ENCODE measurements at places on chromosomes 6 and 20.

- no peak for DNase-seq
Observed at GRCh38 chr6:142271476-142271875, 30.3 kb upstream of the ADGRG6 start.

DNA sequence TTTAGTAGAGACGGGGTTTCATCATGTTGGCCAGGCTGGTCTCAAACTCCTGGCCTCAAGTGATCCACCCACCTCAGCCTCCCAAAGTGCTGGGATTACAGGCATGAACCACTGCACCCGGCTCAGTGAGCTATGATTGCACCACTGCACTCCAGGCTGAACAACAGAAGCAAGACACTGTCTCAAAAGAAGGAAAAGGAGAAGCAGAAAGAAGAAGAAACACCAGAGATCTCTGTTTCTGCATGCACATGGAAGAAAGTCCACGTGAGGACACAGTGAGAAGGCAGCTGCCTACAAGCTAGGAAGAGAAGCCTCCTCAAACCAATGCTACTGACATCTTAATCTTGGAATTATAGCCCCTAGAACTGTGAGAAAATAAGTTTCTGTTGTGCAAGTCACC lies 16.0 kb downstream of the ECT2L start:
- no peak for DNase-seq

DNA sequence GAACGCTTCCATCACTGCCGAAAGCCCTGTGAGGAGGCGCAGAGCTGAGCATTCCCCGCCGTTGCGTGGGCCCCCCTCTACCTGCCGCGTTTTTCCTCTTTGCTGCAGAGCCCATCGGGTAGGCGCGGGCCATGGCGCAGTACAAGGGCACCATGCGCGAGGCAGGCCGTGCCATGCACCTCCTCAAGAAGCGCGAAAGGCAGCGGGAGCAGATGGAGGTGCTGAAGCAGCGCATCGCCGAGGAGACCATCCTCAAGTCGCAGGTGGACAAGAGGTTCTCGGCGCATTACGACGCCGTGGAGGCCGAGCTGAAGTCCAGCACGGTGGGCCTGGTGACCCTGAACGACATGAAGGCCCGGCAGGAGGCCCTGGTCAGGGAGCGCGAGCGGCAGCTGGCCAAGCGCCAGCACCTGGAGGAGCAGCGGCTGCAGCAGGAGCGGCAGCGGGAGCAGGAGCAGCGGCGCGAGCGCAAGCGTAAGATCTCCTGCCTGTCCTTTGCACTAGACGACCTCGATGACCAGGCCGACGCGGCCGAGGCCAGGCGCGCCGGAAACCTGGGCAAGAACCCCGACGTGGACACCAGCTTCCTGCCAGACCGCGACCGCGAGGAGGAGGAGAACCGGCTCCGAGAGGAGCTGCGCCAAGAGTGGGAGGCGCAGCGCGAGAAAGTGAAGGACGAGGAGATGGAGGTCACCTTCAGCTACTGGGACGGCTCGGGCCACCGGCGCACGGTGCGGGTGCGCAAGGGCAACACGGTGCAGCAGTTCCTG lies 693 bp downstream of the FAM50B start:
- DNase-seq, result no peak

DNA sequence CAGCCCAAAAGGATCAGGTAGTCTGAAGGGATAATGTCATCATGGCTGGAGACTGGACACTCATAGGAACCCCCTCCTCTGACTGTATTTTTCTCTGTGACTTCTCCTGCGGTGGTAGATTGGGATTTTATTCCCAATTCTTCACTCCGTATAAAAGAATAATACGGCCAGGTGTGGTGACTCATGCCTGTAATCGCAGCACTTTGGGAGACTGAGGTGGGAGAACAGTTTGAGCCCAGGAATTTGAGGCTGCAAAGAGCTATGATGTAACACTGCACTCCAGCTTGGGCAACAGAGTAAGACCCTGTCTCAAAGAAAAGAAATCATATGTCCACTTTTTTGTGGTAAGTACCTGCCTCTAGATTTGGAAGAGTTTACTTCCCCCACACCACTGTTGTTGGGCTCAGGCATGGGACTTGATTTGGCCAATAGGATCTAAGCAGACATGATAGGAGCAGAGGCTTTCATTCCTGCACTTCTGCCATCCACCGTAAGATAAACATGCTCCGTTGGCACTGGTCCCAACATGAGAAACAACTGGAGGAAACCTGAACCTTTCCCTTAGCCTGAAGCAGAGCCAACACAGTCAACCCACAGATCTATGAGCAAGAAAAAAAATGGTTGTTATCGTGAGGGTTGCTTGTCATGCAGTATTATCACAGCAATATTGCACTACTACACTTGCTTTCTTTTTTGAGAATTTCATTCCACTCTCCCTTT lies 82.0 kb downstream of the JPH2 start:
- DNase-seq, result no peak

- no peak for DNase-seq
Observed at GRCh38 chr6:168155193-168155592, 76.2 kb upstream of the FRMD1 start.

- no peak for DNase-seq
Observed at GRCh38 chr6:123169774-123170095, 173.7 kb downstream of the CLVS2 start.

- DNase-seq, result peak; percentile 89
Observed at GRCh38 chr6:108114841-108115597, 40.5 kb upstream of the OSTM1 start.

- DNase-seq, result no peak
Observed at GRCh38 chr20:10771435-10772140, 97.8 kb upstream of the JAG1 start.

- DNase-seq, result no peak
Observed at GRCh38 chr6:76004202-76004601, 68.3 kb downstream of the IMPG1 start.

DNA sequence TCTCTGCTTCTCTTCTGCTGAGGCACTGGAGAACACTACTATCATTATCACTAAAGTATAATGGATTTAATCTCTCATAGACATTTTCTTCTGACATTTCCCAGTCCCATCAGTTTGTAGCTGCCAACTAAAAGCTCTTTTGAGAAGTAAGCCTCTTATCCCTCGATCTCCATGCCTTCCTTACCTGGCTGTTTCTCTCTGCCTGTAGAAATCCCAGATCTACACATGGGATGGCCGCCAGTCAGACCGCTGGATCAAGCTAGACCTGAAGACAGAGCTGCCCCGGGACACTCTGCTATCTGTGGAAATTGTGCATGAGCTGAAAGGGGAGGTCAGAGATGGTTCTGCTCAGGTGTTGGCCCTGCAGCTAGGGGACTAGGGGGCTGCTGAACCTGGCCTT lies 25.4 kb downstream of the CCDC167 start:
- DNase-seq, result no peak

GRCh38 chr6:122730334-122730733 lies 49.2 kb upstream of the FABP7 start:
- no peak for DNase-seq

DNA sequence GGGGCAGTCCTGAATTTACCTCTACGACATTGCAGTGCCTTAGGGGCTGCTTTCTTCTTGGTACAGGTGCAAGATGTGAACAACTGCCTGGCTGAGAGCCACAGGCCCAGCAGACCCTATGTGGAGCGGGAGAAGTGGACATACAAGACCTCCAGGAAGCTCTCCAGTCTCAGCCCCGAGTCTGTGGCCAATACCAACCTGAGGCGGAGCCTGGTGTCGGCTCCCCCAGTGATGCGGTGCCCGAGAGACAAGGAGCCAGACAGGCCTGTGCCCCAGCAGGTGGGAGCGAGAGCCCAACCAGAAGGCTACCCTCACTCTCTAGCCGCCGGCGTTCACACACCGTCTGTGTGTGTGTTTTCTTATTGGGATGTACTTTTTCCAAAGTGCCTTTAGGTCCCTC lies 59.6 kb downstream of the EFCAB8 start:
- no peak for DNase-seq

GRCh38 chr20:62918147-62918546 lies 8.2 kb downstream of the DIDO1 start:
- DNase-seq, result no peak

DNA sequence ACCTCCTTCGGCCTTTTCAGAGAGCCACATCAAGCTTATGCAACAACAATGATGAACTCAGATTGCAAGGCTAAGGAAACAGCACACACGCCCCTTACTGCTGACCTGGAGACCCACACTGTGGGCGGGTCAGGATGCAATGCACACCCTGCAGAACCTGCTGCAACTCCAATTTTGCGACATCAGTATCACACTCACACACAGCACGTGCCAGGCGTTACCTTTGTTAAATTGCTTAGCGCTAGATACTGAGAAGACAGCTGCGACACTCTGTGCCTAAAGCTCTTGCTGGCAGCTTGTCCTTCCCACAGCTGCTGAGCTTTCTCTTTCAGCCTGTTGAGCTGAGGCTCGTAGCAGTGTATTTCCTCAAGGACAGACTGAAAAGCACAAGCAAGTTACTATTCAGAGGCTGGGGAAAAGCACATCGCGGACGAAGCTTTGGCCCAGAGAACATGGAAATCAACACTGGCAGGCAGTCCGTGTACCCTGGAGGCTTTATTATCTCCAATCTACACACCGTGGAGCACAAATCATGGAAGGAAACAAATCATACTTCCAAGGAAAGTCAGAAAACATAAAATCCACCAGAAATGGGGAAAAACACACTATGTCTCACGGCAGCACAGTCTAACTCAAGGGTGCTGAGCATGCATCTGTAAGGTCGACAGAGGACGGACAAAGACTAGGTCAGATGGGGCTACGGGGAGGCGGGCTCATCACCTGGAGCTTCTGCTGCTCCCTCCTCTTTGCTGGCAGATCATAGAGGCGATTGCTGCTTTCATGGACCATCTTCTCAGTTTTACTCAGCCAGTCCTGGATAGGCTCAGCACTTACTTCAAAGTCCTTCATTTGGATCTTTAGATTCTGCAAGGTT lies 268.2 kb downstream of the SYNE1 start:
- DNase-seq, result peak; percentile 55

- DNase-seq, result peak; percentile 89
Observed at GRCh38 chr20:2742934-2743559, 50.5 kb downstream of the EBF4 start.

GRCh38 chr20:6857927-6858326 lies 90.4 kb downstream of the BMP2 start:
- no peak for DNase-seq

GRCh38 chr6:32854376-32855178 lies 585 bp downstream of the PSMB9 start:
- DNase-seq, result no peak

GRCh38 chr6:41200296-41200900 lies 551 bp downstream of the TREML2 start:
- no peak for DNase-seq

DNA sequence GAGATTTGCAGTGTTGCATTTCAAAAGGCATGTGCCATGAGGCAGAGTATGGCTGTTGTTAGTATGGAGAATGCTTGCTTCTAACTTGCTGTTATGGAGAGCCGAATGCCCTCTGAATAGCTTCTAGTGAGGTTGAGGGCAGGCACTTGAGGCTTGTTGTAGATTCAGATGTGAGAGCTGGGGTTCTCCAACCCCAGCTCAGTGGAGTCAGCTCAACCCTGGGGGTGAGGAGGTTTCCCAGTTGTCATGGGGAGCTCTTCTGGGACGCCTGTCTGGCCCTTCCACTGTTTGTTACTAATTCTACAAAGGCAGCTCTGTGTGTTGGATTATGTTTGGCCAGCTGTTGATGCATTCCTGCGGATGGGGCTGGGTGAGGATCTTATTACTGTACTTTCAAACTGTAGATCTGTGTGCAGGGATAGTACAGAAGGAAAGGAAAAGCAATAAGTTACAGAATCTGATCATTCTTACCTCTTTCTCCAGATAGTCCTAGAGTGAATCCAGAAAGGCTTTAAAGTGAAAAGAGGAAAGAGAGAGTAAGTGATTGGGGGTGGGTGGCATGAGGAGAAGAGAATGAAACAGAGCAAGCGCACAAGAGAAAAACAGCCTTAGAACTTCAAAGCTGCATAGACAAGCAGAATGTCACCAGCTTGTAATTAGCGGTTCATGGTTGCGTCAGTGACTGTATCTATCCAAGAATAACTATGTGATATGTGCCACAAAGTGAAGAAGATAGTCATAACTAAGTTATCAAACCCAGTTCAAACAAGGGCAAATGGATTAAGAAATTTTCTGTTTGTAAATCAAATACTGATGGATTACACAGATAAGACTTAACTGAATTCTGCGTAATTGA lies 148.7 kb downstream of the PRL start:
- peak; percentile 31 for DNase-seq

DNA sequence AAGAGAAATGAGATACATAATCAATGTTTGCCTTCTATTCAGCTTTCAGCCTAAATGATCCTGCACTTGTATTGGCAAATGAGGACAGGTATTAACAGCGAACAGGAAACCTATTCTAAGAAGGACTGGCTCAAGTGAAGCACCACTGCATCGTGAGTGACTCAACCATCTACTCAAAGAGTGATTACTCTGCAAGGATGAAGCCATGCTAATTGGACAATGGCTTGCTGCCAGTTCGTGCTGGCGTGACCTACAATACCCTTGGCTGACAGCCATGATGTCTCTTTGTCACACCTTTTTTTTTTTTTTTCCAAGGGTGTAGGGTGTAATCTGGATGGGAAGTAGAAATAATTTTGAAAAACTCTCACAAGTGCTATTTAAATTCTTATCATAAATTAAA lies 104.9 kb downstream of the GJA10 start:
- DNase-seq, result no peak

DNA sequence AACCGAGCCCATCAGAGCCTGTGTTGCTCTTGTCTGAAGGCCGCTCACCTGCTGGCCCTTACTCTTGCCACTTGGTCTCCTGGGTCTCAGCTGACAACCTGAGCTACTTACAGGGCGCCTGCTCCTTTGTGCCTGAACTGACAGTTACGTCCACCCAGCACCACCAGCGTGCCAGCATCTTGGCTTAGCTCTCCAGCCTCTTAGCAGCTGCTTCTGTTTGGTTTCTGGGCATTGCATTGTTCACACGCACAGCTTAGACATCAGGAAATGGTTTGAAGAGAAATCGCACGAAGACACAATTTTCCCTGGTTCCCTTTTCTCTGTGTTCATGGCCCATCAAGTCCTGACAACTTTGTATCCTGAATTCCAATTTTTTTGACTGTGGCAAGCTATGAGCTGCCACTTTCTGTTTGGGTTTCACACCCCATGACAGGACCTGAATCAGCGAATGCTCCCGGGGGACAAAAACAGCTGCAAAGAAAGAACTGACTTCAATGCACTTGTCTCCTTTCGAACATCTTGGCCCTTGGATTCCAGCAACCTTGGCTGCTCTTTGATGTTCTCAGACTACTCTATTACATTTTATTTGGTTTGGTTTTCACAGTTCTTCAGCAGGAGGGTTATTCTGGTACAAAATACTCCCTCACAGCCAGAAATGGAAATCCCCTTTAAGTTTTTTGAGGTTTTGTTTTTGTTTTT lies 45.2 kb upstream of the LY86 start:
- DNase-seq, result no peak

GRCh38 chr6:21608601-21609000 lies 15.1 kb downstream of the SOX4 start:
- no peak for DNase-seq

- DNase-seq, result no peak
Observed at GRCh38 chr6:56796196-56796532, 153.5 kb upstream of the DST start.
